Astrocyte of the hippocampus (primary cell): ENCODE measurements at places on chromosomes 12 and 14.
A peak's percentile ranks its signal among the peaks of the same experiment; 100 is the strongest.

DNA sequence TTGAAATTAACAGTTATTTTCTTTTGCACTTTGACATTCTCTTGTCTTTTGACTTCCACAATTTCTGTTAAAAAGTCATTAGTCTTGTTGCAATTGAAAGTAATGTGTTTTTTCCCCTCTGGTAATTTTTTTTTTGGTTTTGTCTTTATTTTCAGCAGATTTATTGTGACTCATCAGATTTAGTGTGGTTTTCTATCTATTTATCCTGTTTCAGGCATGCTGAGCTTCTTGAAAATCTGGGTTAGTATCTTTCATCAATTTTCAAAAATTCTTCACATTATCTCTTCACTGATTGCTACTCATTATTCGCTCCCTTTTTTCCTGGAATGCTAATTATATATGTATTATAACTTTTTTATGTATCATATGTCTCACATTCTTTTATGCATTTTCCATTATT lies 15.3 kb upstream of the NTF3 start:
- no peak for DNase-seq

DNA sequence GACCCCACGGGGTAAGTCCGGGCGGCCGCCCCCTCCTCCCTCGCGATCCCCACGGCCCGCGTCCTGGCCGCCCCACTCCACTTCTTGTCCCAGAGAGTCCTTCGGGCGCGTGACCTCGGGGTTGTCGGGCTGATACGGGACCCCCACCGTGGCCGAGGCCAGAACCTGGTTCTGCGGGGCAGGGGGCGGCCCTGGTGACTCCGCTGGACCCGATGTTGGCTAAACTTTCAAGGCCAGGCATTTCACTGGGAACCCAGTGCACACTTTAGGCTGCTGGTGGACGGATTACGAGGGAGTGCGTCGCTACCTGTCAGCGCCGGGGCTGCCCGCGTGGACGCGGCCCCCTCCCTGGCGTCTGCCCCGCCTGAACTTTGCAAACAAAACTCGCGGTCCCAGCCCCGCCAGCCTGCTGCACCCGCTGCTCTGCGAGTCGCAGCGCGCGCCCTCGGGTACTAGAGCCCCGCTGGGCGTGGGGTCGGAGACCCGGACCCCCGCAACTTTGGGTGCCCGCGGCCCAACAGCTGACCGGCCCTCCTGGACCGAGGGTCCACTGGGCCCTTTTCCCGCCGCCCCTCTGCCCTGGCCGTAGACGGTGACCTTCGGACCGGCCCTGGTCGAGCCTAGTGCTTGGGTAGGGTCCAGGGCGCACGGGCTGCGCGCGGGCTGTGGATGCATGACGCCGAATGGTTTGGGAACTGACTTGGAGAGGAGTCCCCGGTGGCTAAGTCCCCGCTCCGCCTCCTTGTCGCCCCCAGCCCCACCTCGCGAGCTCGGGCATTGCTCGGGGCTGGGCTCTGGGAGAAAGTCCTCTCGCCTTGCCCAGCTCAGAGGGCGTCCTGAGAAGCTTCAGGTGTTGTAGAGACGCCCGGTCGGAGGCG lies 624 bp downstream of the RIN3 start:
- peak; percentile 57 for DNase-seq

DNA sequence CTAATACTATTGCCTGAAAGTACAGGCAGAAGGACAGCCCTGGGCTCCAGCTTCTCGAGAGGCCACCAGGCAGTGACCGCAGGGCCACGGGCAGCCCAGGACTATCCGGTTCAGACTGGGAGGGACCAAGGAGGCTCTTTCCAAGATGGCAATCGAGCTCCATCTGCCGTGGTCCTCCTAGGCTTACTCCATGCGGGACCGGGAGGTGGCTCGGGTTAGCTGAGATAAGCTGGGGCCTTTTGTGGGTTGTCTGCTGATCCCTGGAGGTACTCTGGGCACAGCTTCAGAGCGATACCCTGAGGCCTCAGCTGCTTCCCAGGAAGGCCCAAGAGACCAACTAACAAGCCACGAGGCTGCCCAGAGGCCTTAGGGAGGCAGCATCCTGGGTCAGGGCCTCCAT lies 33.1 kb downstream of the SNRNP35 start:
- no peak for DNase-seq

GRCh38 chr12:29088611-29089219 lies 60.4 kb upstream of the FAR2 start:
- peak; percentile 10 for DNase-seq

DNA sequence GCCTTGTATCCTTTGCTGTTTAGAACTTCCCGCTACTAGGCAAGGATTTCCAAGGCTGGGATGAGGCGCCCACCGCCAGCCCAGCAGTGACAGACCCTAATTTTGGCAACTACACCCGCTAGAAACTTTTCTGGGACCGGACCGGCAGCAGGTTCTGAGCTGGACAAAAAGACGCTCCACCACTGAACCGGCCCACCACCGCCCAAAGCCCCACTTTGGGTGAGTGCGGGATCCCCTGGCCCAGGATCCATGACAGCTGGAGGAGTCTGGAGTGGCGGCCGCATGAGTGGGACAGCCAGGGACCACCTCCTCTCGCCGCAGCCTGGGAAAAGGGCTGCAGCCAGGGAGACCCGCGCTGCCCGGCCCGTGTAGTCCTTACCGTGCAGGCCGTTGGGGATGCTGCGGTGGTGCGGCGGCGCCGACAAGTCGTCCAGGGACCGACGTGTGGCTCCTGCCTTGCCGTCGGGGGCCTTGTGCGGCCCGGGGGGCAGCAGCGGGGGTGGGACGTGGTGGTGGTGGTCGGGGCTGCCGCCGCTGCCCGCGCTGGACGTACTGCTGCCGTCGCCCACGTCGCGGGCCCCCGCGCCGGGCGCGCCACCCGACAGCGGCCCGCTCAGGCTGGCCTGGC lies 1.1 kb downstream of the CCDC85C start:
- DNase-seq, result no peak

GRCh38 chr12:109310247-109311125 lies 1.4 kb upstream of the FOXN4 start:
- DNase-seq, result no peak

- no peak for DNase-seq
These were observed 130.0 kb upstream of the BTG1 start for GRCh38 chr12:92275443-92276154.

GRCh38 chr12:93748672-93749383 lies 71.7 kb downstream of the CRADD start:
- no peak for DNase-seq

GRCh38 chr12:99915251-99916082 lies 69.3 kb downstream of the ANKS1B start:
- peak; percentile 23 for DNase-seq

DNA sequence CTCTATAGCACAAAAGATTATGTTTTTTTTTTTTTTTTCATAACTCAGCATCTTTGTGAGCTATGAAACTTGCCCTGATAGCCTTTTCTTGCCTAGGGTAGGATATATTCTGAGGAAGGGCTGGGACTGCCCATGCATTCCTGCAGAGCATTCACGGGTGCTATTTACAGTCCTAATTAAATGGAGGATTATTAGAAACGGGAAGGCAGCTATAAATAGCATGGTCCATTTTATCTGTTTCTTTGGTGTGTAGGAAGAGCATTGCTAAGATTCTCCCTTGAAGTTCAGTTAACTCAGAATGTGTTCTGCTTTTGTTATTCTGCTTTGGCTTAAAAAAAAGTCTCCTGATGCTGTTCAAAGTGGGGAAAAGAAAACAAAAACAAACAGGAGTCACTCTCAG lies 630.9 kb downstream of the DIO2 start:
- DNase-seq, result peak; percentile 46

DNA sequence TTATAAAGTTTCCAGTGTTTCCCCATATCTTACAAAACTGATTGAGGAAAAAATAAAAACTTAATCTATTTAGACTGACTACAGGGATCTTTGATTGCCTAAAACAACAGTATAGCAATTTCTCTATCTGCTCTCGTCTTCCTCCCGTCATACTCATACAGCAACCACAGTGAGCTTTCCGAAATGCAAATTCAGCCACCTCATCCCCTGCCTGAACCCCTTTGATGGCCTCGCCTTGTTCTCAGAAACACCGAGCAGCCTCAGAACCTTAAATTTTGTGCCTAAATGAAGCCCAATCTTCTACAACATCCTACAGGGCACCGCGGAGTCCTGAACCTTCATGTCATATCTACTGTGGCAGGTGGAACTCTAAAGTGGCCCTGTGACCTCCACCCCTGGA lies 223.7 kb upstream of the TMEM132C start:
- no peak for DNase-seq

DNA sequence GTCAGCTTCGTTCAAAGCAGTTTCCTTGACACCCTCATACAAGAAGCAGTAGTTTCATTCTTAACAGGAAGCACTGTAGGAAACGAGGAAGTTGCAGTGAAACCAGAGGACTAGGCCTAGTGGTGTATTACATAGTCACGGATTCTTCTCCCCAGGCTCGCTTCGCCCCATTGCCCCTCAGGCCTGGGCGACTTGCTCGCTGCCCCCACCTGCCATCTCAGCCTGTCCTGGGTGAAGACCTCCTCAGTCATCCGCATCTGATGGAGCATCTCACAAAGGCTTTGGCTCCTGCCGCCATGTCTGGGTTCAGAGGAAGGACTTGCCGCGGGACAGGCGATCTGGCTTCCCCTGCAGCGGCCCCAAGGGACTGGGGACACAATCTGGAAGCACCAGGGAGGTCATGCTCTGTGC lies 93.5 kb downstream of the LMNTD1 start:
- DNase-seq, result no peak

- DNase-seq, result no peak
These were observed 175.8 kb upstream of the BCL2L14 start for GRCh38 chr12:11894890-11895289.

GRCh38 chr12:45464699-45465098 lies 248.8 kb downstream of the ANO6 start:
- DNase-seq, result peak; percentile 21

- DNase-seq, result no peak
These were observed 197.9 kb downstream of the SUDS3 start for GRCh38 chr12:118574288-118574687.

- no peak for DNase-seq
These were observed 17.2 kb upstream of the HHIPL1 start for GRCh38 chr14:99627510-99628381.

GRCh38 chr12:114397978-114398881 lies 7.7 kb downstream of the TBX5 start:
- no peak for DNase-seq

- no peak for DNase-seq
These were observed 148.9 kb downstream of the RGS6 start for GRCh38 chr14:72081137-72081536.

DNA sequence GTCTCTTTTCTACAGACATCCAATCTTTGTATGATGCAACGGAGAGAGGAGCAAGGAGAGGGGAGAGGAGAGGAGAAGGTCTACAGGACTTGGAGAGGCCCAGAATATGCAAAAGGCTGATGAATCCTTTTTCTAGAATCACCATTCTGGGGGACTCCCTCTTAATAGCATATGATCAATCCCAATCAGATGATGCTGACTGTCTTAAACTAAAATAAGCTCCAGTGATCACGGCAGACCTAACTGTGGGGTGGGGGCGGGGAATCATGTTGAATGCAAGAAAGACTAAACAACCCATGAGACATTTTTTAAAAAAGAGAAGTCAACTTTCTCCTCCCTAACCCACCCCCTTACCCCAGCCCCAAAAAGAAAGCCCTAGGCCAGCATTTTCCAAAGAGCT lies 33.4 kb downstream of the BTBD7 start:
- DNase-seq, result no peak

GRCh38 chr12:86213012-86213411 lies 43.2 kb downstream of the MGAT4C start:
- DNase-seq, result no peak

- no peak for DNase-seq
These were observed 49.1 kb downstream of the B4GALNT3 start for GRCh38 chr12:508795-509194.

DNA sequence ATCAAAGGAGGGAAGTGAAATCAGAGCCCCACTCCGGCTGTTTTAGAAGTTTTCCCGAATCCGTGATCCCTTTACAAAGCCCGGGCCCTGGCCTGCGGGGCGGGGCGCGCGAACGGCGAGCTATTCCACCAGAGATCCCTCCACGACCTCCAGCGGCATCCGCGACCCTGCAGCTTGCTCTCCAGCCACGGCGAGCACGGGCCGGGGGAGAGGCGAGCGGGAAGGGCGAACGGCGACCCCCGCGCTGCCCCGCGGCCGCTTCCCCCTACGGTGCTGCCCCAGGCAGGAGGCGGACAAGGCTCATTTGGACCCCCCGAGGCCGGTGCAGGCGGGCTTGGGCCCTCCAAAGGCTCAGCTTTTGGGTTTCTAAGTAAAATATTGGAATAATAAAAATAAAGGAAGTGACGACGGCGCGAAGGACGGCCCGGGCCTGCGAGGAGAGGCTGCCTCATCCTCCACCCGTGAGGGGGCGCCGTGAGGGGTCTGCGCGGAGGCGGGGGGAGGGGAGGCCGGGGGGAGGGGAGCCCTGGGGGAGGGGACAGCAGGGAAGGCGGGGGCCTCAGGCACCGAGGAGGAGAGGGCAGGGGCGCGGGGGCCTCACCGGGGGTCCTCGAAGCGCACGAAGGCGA lies 613 bp downstream of the SRSF9 start:
- no peak for DNase-seq

- no peak for DNase-seq
These were observed 136.6 kb downstream of the FGD4 start for GRCh38 chr12:32536000-32536345.
